ENCODE measurements at places on chromosomes 6 and 20. TPM values are rescaled to one million over a fixed set of nuclear protein-coding genes. Genes with fewer than 3 reads are reported as not detected.

- DNase-seq: no peak
Measured at GRCh38 chr20:4815628-4816027, 93.9 kb downstream of the PRND start.

- no peak for DNase-seq
Measured at GRCh38 chr6:144647406-144647964, 362.4 kb downstream of the UTRN start.

- no peak for DNase-seq
Measured at GRCh38 chr6:130794010-130794697, 33.1 kb upstream of the SMLR1 start.

GRCh38 chr6:4776493-4777393 is 539 bp downstream of the CDYL start:
- no peak for DNase-seq

DNA sequence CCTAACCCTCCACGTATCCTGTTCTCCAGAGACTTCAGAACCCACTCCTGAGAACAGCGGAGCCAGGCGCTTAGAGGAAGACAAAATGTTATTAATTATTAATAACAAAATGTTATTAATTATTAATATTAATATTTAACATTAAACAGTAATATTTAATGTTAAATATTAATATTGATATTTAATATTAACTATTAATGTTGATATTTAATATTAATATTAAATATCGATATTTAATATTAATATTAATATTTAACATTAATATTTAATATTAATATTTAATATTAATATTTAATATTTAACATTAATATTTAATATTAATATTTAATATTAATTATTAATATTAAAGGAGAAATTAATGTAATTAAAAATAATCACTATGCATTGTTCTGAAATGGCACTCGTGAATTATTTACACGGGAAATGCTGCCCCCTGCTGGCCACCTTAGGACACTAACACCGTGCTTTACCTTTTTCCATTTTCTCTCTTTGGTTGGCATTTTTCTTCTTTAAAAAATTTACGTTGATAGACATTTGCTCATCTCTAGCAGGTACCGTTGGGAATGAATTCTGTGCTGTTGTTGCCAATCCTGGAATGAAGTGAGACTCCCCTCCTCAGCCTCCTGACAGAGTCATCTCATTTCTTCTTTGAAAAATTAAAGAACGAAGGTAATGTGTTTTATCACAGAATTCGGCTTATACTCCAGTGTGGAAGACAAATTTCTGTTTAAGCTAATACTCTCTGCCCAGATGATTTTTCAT is 7.5 kb upstream of the GGTLC1 start:
- no peak for DNase-seq

GRCh38 chr6:42241915-42242314 is 24.3 kb upstream of the MRPS10 start:
- no peak for DNase-seq

DNA sequence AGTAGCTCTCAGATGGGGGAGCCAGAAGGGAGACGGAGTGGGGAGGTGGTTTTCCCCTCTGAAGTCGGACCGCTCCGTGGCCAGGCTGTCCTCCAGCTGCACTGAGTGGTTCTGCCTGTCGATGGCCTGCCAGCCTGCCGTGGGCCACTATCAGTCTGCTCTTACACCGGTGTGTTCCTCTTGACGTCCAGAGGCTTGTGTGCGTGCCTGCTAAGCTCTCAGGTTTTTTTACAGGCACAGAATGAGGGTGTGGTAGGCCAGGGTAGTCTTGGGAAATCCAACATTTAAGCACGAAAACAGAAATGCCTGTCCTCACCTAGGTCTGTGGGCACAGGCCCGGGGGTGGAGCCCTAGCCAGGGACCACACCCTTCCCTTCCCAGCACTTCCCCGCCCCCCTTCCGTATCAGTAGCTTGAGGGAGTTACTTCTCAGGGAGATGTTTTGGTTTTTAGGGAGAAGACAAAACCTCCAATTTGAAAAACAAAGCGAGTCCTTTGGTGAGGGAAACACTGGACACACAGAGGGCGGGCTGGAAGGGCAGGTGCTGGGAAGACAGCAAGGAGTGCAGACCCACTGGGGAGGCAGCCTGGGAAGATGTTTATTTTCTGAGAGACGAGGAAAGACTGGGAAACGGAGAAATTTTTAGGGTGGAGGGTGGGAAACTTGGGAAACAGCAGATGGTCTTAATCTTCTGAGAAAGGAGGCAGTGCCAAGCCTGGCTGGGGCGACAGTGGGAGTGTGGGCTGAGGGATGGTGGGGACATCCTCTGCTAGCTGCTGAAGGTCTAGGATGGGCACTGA is 106.5 kb downstream of the LY86 start:
- no peak for DNase-seq

- no peak for DNase-seq
Measured at GRCh38 chr6:116924245-116924644, 47.2 kb downstream of the RFX6 start.

- DNase-seq: no peak
Measured at GRCh38 chr20:63628246-63628975, 1.5 kb upstream of the GMEB2 start.

GRCh38 chr6:74658391-74658790 is 547.5 kb downstream of the COL12A1 start:
- no peak for DNase-seq

- no peak for DNase-seq
Measured at GRCh38 chr6:34273242-34273805, 24.5 kb upstream of the SMIM29 start.

GRCh38 chr6:111975466-111975865 is 78.4 kb upstream of the CCN6 start:
- DNase-seq: no peak

- DNase-seq: peak; percentile 66
Measured at GRCh38 chr20:57622579-57623381, 2.6 kb upstream of the ZBP1 start.

DNA sequence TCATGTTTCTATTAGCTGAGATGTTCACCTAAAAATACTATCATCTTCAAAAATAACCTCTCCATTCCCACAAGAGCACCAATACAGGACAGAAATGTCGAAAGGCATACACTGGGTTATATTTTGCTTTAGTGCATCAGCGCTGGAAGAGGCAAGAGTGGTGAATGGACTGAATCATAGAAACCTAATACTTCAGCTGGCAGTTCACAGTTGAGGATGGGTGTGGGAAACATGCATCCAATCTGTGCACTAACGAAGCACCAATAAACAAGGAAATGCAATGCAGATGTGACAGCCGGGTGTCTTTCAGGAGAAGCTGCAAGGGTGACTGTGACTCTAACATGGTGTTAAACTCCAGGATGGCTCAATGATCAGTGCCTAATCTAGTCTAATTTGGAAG is 365.8 kb downstream of the ESR1 start:
- DNase-seq: no peak

DNA sequence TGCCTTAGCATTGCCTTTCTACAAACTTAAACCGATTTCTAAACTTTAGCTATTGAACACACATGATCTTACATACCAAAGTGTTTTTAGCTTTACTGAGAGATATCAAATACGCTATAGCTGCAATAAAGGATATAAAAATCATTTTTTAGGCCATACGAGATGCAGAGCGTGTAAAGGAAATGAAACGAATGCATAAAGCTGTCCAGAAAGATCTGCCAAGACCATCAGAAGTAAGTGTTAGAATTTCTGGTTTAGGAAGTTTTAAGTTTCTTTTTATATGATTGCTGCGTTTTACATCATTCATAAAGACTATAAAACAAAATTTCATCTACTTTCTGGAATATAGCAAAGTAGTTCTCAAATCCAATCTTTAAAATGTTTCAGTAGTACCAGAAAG is 38.4 kb downstream of the CDC5L start:
- DNase-seq: no peak

Gene RNF39
- 11.1 TPM for total RNA-seq

Gene HLA-DPA1
- total RNA-seq: 51.8 TPM

Gene AIF1
- 26.9 TPM for total RNA-seq

Gene EPPIN
- not detected for total RNA-seq

Gene SOBP
- total RNA-seq: 7.0 TPM

Gene GSTA3
- total RNA-seq: not detected

Gene BNIP5
- not detected for total RNA-seq

Gene CD109
- 13.3 TPM for total RNA-seq

Gene PPP1R3G
- 1.6 TPM for total RNA-seq

Gene FAM50B
- total RNA-seq: 17.0 TPM

Gene ESR1
- total RNA-seq: 67.5 TPM

Gene CGA
- total RNA-seq: not detected

Gene KLC4
- 21.0 TPM for total RNA-seq

Gene TNF
- not detected for total RNA-seq

Gene CAP2
- total RNA-seq: 15.1 TPM

Measured in breast epithelium (tissue), 4 donors.